NCI-H2081 (cell line): ENCODE measurements at places on chromosomes 4 and X.
A peak's percentile ranks its signal among the peaks of the same experiment; 100 is the strongest.

GRCh38 chr4:37687194-37687562 is 1.0 kb upstream of the RELL1 start:
- DNase-seq: peak; percentile 41

DNA sequence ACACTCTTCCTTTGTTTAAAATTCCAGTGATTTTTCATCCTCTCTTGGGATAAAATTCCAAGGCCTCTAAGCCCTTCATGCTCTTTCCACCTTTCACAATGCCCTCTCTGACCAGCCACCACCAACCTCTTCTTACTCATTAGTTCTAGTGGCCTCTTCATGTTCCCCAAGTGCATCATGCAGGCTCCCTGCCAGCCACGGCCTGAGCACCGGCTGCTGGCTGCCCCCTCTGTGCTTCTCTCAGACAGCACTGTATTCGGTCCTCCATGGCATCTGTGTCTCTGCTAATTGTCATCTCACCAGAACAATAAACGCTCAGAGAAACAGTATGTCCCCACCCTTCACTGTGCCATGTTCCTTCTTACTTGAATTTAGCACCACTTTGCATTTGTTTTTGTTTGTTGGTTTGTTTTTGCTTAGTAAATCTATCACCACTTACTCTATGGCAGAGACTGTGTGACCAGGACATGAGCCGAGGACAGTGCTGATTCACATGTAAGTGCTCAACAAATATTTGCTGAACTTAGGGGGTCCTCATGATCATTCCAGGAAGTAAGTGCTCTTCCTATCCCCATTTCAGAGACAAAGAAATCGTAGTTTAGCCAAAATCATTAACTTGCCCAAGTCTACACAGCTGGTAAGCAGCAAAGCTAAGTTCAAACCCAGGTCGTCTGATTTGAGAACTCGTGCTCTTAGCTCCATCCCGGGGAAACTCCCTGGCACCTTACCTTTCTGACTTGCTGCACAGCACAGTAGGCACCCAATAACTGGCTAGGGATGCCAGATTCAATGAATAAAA is 77.1 kb upstream of the UCP1 start:
- no peak for DNase-seq

DNA sequence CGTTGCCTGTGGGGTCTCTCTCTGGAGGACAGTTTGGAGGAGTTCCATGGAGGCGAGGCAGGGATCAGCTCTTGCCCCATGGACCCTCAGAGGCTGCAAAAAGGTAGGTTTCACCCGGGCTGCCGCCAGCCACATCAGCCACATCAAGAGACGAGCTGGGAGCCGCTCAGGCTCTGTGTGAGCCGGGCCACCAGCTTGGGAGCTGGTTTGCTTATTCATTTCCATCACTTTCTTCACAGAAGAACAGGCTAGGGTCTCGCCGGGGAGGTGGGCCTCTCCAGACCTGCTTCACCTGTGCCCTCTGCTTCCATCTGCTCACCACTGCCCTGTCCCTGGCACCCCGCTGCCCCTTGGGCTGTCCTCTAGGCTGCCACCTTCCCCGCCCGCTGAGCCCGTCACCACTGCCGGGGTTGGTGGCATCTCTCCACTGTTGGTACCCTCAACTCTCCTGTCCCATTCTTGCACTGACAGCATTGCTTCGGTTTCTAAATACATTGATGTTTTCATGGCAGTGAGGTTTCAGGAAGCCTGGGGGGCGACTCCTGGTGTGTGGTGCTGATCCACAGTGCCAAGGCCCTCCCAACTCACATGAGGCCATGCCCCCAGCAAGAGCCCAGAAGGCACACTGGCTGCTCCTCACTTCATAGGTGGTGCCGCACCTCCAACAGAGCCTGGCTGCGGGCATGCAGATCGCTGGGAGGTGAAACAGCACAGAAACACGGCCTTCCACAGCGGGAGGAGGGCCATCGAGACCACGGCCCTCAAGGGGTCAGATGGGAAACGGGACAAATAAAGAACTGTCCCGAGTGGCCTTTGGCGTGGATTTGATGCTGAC is 4.5 kb upstream of the TREX2 start:
- no peak for DNase-seq

GRCh38 chr4:105979506-105979905 is 84.2 kb downstream of the NPNT start:
- DNase-seq: no peak

GRCh38 chrX:142233400-142233799 is 28.3 kb upstream of the MAGEC2 start:
- no peak for DNase-seq
